Omental fat pad (tissue), 4 donors: ENCODE measurements at places on chromosomes 7 and 10.

- DNase-seq, result no peak
Measured at GRCh38 chr10:68105820-68106219, 3.5 kb upstream of the MYPN start.

- no peak for DNase-seq
Measured at GRCh38 chr7:155405399-155406318, 52.3 kb upstream of the EN2 start.

DNA sequence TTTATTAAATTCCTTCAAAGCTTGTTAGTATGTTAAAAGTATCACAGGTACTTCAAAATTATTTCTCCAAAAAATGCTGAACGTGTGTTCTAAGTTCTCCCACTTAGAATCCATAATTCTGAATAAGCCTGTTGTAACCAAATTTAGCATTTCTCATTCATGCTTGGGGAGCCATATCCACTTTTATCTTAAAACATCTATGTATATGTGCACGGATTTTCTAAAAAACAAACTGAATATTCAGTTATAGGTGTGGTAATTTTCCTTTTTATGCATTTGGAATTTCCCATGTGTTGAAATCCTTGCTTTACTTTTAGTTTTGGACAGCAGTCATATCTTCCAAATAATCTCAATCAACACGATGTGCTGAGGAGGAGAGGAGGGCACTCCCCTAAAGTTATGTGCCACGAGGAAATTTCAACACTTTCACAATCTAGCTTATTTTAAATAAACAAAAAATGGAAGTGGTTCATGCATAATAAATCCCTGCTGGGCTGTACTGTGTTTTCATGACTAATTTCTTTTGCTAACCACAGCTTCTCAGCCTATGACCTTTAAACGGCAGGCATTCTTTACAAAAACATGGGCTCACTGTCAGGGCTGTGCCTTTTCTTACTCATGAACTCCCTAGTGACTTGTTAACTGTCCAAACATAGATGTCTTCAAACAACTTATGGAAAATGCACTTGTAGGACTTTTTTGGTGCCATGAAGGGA is 380.3 kb upstream of the SEMA3C start:
- no peak for DNase-seq

GRCh38 chr7:116501425-116502167 is 2.1 kb downstream of the CAV2 start:
- DNase-seq, result peak; percentile 52

GRCh38 chr7:23672033-23672432 is 8.0 kb upstream of the FAM221A start:
- no peak for DNase-seq

DNA sequence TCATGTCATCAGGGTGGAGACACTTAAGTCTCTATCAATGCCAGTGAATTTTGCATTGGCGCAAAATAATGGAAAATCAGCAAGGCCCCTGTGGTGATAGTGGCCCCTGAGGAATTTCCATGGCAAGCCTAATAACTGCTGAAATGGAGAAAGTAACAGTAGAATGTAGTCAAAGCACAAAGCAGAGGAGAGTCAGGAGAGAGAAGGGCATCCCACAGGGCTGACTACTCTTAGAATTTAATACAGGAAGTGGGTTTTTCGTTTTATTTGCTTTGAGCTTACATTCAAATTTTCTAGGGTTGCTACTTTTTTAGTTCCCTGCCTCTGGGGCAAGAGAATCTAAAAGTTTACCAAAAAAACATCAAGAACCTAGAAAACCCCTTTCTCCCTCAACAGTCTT is 39.0 kb downstream of the BZW2 start:
- no peak for DNase-seq

DNA sequence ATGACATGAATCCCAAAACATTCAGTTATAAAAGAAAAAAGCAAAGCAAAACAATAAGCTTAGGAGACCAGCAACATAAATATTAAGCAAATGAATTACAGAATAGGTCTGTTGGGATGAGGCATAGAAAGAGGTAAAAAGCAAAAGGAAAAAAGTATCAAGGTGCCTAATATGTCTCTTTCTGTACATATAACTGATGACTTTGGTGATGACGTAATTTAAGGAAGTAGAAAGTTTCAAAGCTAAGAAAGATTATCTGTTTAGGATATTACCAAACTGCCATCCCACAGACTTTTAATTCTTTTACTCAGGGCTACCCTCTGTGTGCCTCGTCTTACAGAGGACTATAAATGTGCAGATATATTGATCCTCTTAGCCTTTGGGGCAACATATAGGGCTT is 1066.5 kb downstream of the SORCS3 start:
- no peak for DNase-seq

- no peak for DNase-seq
Measured at GRCh38 chr7:75546237-75547015, 54.3 kb downstream of the SPDYE5 start.

GRCh38 chr7:7318601-7319000 is 136.3 kb downstream of the C1GALT1 start:
- no peak for DNase-seq

- no peak for DNase-seq
Measured at GRCh38 chr7:36920433-36920832, 196.1 kb upstream of the AOAH start.

GRCh38 chr10:9811601-9812000 is 1206.1 kb upstream of the CELF2 start:
- no peak for DNase-seq

- DNase-seq, result no peak
Measured at GRCh38 chr10:106830471-106830870, 334.0 kb downstream of the SORCS1 start.

GRCh38 chr7:115782696-115783490 is 247.7 kb downstream of the TFEC start:
- no peak for DNase-seq

- no peak for DNase-seq
Measured at GRCh38 chr10:55058800-55059199, 257.8 kb upstream of the PCDH15 start.

- no peak for DNase-seq
Measured at GRCh38 chr10:66307826-66308225, 618.0 kb upstream of the LRRTM3 start.

DNA sequence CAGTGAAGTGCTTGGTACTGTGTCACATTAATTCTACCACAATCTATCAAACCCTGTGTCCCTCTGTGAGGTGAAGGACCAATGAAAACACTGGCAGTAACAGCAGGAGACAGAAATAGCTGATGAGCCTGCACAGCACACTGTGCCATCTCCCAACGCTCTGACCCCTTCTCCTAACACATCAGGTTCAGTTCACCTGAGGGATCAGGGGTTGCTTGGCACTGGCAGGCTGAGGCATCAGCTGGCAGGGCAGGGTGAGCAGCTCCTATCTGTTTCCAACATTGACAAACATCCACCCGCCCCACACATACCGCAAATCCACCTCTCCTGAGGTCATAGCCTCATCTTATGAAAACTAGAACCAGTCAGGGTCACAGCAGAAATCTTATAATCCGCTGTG is 120.9 kb downstream of the ICA1 start:
- no peak for DNase-seq
